ENCODE measurements at places on chromosomes 1 and 21. TPM values are rescaled to one million over a fixed set of nuclear protein-coding genes. Genes with fewer than 3 reads are reported as not detected.

The LAMC2 gene
- total RNA-seq, result not detected

The ITGB2 gene
- total RNA-seq, result 565 TPM

The LCE1F gene
- total RNA-seq, result not detected

The IL12RB2 gene
- total RNA-seq, result 32.2 TPM

The ZNF593OS gene
- total RNA-seq, result not detected

The SYTL1 gene
- 139 TPM for total RNA-seq

The CLEC20A gene
- total RNA-seq, result not detected

The SELP gene
- 0.66 TPM for total RNA-seq

The C1orf87 gene
- not detected for total RNA-seq

The TNFSF4 gene
- total RNA-seq, result 3.1 TPM

The PRAMEF13 gene
- not detected for total RNA-seq

The RCSD1 gene
- total RNA-seq, result 169 TPM

The CD34 gene
- 0.08 TPM for total RNA-seq

The LCE1B gene
- not detected for total RNA-seq
